ENCODE measurements at places on chromosomes 4 and X.

DNA sequence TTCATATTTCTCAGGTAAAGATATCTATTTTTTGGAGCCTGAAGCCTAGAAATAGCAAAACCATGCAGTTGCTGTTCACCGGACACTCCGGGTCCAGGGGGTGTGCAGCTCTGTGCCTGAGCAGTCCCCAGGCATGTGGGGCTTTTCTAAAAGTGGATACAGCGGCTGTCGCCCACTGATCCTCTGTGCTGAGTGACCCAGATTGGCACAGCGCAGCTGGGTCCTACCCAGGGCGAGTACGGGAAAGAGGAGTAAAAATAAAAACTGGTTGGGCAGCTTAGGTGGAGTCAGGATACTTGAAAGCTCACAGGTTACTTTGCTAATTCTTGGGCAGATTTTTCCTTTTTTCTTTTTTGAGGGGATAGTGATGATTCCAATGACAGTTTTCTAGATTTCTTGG, 118.8 kb downstream of the UCHL1 start:
- DNase-seq: no peak

DNA sequence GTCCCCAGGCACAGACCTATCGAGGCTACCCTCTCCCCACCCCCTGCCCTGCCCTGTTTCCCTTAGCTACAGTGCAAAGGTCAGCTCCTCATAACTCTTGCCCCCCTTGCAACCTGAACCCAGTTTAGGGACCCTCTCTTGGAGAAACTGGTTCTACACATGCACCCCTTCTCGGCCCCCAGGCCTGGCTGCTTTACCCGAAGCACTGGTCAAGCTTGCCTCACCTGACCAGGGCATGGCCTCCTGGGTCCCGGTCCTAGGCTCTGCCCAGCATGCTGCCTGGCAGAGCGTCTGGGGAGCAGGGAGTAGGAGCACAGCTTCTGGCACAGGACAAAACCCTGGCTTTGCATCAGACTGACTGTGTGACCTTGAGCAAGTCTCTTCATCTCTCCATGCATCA, 28.0 kb downstream of the ZNF185 start:
- no peak for DNase-seq

DNA sequence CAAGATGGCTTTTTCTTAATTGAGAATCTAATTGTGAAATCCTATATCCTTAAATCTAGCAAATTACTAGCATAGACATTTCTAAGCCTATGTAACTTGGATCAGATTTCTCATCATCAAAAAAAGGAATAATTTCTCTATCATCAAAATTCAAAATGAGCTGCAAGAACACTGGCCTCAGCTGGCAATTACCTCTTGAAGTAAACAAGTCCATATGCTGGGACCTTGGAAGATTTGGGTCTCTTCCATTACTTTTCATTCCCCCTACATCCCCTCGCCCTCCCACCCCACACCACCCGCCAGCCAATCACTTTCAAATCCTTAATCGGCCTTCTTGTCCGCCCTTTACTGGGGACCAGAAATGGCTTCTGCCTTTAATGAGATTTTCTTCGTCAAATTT, 23.3 kb upstream of the MBTPS2 start:
- no peak for DNase-seq

GRCh38 chrX:109187473-109188168, 294.3 kb downstream of the GUCY2F start:
- DNase-seq: no peak

DNA sequence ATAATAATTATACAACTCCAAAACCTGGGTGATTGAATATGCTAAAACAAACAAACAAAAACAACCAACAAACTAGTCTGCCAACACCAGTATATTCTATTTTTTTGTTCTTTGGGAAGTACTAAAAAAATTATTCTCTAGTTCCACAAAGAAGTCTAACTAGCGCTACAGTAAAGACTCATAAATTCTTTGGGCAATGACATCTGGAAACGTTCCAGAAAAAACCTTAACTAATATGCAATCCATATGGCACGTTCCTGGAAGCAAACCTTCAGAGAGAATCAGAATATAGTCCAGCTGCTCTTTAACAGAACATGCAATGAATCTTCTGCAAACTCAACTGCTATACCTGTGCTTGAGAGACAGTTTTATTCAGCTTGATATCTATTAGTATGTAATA, 500.1 kb downstream of the TRAM1L1 start:
- DNase-seq: no peak

DNA sequence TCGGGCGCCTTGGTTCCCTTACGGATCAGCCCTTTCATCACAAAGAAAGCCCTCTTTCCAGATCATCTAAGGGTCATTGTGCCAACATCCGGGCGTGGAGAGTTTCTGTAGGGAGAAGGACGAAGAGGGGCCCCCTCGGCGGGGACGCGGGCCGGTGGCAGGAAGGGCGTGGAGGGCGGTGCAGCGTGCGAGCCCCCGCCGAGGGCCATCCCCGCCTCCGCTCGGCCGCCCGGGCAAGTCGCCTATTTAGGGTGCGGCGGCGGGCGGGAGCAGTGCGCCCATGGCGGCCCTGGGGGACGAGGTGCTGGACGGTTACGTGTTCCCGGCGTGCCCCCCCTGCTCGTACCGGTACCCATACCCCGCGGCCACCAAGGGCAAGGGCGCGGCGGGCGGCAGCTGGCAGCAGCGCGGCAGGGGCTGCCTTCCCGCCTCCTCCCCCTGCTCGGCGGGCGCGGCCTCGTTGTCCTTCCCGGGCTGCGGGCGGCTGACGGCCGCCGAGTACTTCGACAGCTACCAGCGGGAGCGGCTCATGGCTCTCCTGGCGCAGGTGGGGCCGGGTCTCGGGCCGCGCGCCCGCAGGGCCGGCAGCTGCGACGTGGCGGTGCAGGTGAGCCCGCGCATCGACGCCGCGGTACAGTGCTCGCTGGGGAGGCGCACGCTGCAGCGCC, at the start of gene ZAR1:
ZAR1 (plus strand) TSS at position 241 of the 668 bp plus-strand sequence; CDS start at position 281, 40 bp downstream.
- no peak for DNase-seq

DNA sequence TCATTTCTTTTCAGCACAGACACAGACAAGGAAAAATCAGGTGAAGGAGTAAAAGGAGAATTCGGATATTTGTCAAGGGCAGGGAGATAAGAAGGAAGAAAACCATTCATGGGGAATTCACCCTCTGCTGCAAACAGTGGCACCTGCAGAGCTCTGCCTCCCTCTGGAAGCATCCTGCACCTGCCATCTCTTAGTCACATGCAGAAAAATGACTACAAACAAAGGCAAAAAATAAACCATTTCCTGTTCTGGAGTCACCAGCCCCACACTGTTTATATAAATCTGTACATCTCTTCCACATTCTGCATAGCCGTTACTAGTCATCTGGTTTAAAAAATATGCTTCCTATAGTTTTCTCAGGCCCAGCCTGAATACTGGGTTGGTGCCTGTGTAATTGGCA, 205.3 kb downstream of the ARAP2 start:
- DNase-seq: no peak
